ENCODE measurements at places on chromosomes 5 and 9.

DNA sequence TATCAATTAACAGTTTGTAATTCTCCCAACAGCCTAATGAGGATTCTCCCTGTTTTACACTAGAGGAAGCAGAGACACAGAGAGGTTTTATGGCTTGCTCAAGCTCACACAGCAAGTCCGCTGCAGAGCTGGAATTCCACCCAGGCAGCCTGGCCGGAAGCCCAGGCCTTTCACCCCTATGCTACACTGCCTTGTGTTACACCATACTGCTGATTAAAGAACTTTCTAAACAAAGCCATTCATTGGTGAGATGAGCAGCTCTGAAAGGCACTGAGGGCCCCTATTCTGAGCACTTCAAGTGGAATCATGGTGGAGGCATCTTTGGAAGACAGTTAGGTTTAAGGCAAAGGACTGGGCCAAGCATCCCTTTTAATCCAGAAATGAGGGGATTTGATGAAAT, 14.7 kb upstream of the LARP1 start:
- DNase-seq, result no peak

- no peak for DNase-seq
These were observed 406.9 kb downstream of the KDM4C start for GRCh38 chr9:7164440-7165330.

DNA sequence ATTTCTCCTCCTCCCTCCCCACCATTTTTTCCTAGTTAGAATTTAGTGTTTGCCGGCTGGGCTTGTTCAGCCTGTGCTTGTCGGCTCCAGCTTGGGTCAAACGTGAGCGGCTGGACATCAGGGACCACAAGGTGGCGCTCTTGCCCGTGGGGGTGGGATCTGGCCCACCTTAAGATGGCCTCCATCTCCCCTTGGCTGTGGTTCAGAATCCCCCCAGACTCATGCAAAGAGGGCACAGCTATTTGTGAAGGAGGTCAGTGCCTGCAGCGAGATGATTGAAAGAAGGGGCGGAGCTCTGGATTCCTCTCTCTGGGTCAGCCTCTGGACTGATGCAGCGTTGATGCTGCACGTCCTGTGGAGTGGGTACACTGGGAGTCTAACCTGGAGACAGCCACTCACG, 283.3 kb upstream of the TUT7 start:
- DNase-seq, result no peak

- no peak for DNase-seq
These were observed 224.8 kb downstream of the CETN3 start for GRCh38 chr5:90184764-90185163.

DNA sequence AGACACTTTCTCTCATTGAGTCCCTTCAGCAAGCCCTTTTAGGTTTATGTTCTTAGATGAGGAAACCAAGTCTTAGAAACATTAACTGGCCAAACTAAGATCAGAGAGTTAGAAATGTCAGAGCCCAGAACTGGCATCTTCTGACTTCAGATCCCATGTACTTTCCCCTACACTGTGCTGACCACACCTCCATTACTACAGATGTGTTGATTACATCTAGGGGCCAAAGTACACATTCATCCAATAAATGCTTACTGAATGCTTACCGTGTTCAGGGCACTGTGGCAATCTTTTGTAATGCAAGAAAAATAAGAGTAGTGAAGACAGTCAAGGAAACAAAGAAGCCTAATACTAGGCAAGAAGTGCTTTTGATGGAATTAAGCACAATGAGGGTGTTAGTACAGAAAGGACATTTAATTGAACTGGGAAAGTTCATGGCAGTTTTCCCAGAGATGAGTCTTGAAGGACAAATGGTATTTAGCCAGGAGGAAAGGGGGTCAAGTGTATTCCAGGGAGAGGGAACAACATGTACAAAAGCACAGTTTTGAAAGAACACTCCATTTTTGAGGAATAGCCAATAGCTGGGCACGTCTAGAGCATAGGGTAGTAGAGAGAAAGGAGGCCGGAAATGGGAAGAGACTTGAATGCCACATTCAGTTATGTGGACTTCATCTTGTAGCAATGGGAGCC, 89.7 kb upstream of the CDKN2B start:
- no peak for DNase-seq

- no peak for DNase-seq
These were observed 61.2 kb upstream of the CAMK4 start for GRCh38 chr5:111163000-111163399.

DNA sequence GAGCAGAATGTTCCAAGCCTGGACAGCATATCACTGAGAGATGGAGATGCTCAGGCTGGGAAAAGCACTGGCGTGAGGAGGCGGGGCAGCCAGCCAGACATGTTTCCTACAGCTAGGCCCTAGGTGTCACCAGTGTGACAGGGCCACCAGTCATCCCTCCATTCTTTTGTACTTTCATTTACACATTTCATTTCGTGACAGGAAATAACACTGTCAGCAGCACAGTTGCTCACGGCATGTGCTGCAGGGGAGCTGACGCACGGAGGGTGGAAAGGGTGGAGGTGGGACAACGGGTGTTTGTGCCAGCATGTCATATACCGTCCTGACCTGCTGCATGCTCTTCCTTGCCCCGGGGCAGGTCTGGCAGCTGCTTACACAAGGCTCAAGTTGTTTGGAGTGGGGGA, 14.8 kb upstream of the CEMIP2 start:
- peak; percentile 85 for DNase-seq

DNA sequence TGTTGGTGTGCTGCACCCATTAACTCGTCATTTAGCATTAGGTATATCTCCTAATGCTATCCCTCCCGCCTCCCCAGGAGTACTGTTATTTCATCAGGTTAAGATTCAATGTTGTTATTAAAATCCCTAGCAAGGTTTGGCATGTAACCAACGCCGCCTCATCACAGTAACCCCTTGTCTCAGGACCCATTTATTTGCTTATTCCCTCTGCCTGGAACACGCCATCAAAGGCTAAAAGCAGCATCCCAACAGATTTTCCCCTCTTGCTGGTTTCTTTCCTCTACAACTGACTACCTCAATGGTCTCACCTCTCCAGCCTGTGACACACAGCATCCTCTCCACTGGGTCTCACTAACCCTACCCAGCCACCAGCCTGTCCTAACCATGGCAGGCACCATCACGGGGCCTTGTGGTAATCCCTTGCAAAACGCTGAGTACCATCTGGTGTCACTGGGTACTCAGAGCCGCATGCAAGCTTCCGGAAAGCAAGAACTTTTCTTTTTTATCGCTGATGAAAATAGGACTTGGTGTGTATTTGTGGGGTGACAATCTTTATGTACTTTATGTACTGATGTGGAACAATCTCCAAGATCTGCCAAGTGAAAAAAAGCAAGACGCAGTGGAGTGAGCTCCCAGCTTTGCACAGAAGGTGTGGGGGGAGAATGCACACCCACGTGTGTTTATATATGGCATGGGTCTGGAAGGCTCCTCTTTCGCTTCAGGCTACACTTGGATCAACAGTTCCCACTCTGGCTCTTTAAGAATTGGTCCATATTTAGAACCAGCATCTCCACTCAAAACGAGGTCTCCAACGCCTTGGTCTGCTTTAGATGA, 6.1 kb downstream of the RPS14 start:
- no peak for DNase-seq

DNA sequence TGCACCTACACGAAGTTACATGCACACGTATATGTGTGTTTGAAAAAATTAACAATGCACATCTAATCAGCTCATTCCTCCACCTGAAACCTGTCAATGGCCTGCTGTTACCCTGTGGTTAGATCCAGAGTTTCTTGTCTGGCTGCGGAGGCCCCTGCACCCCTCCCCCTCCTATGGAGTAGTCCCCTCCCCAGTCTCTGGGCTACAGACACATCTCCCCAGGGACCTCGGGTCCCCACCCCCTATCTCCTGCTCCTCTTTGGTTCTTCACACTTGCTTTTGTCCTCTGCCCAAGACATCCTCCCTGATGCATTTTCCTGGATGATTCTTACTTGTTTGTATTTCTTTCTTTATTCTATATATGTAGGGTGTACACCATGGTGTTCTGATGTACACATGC, 27.2 kb downstream of the FAM240B start:
- DNase-seq, result no peak

GRCh38 chr5:142032747-142033631, 20.2 kb upstream of the GNPDA1 start:
- no peak for DNase-seq

DNA sequence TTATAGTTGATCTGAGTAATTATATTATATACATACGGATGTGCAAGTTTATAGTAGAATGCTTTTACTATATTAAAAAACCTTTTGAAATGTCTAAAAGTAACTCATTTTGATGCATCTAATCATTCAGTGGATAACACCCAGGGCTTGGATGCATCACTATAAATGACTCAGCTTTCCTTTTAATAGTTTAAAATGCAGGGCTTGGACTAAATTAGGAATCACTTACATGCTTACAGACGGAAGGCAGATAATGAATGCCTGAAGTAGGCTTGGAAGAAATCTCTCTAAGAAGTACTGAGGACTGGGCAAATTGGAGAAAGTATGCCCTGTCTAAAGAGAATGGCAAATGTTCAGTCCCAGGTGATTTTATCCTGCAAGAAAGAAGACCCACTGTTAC, 362.5 kb upstream of the CCNH start:
- no peak for DNase-seq

- DNase-seq, result no peak
These were observed 21.0 kb upstream of the C9orf40 start for GRCh38 chr9:74973714-74974113.

DNA sequence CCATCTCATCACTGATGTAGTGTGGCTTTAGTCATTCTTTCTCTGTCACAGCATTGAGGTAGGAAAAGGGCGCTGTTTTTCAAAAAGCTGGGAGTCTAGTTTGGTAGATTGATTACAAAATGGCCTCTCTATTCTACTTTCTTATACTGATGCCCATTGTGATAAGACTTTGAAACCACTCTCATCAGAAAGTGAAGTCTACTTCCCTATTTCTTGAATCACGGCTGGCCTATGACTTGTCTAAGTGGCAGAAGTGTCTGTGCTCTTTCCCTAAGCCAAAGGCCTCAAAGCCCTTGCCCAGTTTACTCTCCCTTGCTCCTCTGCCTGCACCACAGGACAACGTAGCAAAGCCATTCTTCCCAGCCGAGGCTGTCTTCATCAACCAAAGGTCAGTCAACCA, 83.0 kb upstream of the IL33 start:
- DNase-seq, result no peak

- DNase-seq, result no peak
These were observed 19.0 kb downstream of the ATOX1 start for GRCh38 chr5:151739395-151739794.

GRCh38 chr5:35233601-35234000, 3.3 kb upstream of the PRLR start:
- no peak for DNase-seq

DNA sequence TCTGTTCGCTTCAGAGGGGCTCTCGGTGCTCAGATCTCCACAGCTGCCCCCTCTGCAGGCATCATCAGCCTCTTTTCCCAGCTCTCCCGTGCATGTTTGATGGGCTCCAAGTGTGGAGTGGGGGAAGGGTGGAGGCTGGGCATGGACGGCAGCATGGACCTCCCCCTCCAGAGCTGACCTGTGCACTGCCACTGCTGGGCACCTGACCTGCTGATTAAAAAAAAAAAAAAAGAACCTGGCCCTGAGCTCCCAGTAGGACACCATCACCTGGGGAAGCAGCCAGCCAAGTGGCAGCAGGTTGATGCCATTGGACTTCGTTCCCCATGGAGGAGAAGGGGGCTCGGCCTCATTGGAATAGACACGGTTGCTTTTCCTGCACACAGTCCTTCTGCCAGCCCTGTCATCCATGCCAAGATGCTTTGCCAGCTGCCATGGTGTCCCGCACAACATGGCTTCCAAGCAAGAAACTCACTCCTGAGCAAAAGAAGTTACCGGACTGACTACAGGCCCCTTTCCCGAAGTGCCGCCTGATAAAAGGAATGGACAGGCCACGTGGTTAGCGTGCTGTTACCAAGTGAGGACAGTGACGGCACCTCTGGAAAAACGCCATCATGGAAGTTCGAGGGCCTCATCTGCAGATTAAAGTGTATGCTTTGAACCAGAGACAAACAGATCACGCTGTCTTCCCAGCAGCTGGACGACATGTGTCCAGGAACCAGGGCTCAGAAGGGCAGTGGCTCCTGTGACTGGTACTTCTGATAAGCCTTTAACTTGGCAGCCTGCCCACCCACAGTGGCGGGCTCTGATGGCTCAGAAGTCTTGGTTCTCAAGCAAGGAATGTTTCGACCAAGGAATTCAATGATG, 14.7 kb upstream of the BRD3OS start:
- DNase-seq, result no peak

DNA sequence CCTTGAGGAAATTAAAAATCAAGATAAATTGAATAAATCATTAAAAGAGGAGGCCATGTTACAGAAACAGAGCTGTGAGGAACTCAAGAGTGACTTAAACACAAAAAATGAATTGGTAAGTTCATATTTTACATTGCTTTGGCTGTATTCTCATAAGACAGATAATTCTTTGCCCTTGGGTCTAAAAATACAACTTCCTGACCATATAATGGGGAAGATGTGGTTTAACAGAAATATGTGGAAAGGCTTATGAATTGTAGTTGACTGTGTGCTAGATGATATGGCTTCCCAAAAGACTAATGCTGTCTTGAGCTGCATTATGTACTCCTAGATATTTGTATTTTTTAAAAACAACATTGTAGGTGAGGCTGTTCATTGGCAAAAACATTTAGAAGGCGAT, 33.1 kb downstream of the CNTRL start:
- no peak for DNase-seq

- DNase-seq, result peak; percentile 51
These were observed 566 bp upstream of the FOCAD start for GRCh38 chr9:20683351-20684034.

DNA sequence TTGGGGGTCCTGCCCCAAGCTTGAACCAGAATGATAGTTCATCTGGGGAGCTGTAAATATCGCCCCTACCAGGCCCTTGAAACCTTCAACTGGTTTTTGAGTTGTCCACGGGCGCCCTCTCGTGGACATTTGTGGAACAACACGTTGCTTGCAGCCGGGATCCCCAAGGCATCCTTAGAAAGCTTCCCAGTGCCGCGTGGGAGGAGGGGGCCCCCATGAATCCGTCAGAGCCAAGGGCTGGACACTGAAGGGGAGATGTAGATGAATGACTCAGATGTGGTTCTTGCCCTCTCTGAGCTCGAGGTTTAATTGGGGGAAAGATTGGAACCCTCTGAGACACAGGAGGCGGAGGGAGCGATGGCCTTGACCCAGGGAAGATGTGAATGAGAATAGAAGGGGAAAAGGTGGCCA, 31.8 kb upstream of the ORM1 start:
- DNase-seq, result peak; percentile 56

DNA sequence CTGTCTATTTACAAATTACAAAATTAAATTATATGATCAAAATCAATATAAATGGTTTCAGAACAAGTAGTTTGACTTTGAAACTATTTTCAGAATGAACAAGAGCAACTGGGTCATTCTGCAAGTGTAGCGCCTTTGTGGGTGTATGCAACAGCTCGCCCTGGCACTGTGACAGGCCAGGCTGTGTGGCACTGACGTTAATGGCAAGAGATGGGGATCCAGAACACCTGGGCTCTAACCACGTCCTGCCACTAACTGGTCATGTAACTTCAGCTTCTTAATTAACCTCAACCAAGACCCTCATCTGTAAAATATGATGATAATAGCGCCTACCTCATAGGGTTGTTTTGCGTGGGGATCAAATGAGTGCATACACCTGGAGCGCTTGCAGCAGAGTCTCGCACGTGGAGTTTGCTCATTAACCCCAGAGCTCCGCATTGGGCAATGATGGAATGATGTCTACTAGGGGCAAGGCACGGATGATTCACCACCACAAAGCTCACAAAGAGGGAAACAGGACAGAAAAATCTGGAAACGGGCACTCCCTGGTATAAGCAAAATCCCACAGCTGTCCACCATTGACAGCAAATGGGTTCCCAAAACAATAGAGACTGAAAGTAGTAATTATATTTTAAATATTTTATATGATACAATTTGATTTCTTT, 639.4 kb downstream of the SEMA5A start:
- DNase-seq, result no peak

- DNase-seq, result no peak
These were observed 1.5 kb upstream of the FXN start for GRCh38 chr9:69034071-69034470.
